ENCODE measurements at places on chromosomes 2 and 18.

DNA sequence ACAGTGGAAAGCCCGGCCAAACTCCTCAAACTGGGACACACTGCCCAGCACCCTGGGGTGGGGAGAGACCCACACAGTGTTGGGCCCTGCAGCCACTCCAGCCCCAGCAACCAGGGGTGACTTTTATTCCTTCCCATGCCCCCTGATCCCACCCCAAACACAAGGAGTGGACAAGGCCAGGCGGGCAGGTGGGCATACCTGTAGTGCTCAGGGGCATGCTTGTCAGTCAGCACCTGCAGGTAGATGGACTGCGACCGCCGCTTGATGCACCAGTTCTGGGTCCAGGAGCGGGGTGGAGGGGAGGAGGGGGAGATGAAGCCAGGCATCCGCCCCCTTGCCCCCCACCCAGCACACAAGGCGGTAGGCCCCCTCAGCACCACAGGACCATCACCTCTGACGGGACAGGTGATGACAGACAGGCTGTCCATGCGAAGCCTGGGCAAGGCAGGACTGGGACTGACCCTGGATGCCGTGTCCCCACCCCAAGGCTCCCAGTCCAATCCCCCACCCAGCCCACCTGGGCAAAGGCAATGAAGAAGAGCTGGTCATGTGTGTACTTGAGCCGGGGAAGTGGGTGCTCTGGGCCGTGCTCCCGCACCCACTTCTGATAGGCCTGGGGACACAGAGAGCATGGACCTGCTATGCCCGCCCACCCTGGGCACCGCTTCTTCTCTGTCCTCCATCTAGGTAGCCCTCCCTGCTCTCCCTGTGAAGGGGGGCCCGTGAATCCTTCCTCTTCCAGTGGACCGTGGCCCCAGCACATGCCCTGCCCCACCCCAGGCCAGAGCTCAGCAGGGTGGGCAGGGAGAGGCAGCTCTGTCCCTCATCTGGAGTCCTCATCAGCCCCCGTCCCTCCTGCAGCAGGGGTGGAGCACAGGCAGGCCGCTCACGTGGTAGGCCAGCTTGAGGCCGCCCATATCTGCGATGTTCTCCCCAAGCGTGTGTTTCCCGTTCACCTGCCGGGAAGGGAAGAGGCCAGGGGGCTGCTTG, 7.1 kb downstream of the ECEL1 start:
- DNase-seq, result no peak

DNA sequence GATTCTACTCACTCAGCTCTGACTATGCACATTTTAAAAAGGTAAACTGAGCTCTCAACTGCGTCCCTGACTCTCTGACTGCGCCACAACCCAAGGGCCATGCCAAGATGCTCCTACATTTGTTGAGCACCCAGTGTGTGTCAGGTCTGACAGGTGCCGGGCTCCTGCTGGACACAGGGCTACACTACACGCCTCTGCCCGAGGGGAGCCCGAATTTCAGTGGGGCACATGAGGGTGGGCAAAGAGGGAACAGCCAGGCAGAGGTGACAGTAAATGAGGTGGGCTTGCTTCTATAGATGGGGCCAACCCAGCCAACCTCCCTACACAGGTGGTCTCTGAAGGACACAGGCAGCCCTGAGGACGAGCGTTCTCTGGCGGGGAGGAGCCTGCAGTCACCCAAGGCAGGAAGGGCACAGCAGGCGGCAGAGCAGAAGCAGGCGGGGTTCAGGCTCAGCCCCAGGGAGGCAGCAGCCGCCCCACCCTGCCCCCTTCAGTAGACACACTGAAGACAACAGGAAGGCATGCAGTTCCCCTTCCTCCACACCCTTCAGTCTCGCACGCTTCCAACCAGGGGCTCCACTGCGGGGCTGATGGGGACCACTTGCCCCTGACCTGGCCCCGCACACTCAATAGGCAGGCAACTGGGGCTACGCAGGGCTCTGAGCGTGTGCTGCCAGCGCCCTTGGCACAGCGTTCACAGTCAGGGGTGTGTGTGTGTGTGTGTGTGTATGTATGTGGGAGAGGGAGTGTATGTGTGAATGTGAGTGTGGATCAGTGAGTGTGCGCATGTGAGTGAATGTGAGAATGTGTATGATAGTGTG, 98.4 kb downstream of the UXS1 start:
- DNase-seq, result peak; percentile 87

DNA sequence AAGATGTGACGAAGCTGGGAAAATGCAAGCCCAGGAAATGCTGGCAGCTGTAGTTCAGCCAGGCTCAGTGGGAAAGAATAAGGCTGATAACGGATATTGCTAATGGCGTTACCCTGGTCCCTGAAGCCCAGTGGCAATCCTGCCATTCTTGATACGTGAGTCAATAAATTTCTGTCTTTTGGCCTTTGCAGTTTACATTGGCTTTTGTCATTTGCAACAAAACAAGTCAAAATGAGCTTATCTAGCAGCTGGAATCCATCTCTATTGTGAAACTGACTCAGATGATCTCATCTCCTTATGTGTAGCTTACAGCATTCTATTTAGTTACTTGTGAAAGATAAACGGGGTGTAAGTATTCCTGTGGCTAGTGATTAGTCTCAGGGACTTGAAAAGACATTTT, 43.8 kb downstream of the ARL6IP6 start:
- no peak for DNase-seq

GRCh38 chr2:55309446-55309845, 40.4 kb upstream of the MTIF2 start:
- DNase-seq, result no peak

DNA sequence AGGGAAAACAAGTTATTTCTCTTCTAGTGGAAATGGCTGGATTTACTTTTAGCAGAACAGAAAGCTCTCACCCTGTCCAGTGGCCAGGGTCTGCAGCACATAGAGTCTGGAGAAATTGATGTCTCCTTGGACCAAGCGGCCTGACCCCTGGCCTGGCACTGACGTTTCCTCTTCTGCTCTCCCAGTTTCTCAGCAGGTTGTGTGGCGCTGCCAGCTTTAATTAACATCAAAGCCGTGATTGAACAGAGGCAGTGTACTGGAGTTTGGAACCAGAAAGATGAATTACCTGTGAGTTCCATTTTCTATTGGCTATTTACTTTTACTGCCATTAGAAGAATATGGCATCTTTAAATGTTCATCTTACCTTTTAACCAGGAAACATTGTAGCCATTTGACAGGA, 20.9 kb downstream of the CD8A start:
- DNase-seq, result no peak

GRCh38 chr18:75349668-75350511, 77.6 kb downstream of the SMIM21 start:
- DNase-seq, result no peak

- no peak for DNase-seq
These were observed 5.6 kb upstream of the IMPA2 start for GRCh38 chr18:11975723-11976122.

- DNase-seq, result no peak
These were observed 29.2 kb downstream of the GPC1 start for GRCh38 chr2:240464514-240465241.

GRCh38 chr18:8368512-8369217, 240.6 kb upstream of the RAB12 start:
- DNase-seq, result no peak

DNA sequence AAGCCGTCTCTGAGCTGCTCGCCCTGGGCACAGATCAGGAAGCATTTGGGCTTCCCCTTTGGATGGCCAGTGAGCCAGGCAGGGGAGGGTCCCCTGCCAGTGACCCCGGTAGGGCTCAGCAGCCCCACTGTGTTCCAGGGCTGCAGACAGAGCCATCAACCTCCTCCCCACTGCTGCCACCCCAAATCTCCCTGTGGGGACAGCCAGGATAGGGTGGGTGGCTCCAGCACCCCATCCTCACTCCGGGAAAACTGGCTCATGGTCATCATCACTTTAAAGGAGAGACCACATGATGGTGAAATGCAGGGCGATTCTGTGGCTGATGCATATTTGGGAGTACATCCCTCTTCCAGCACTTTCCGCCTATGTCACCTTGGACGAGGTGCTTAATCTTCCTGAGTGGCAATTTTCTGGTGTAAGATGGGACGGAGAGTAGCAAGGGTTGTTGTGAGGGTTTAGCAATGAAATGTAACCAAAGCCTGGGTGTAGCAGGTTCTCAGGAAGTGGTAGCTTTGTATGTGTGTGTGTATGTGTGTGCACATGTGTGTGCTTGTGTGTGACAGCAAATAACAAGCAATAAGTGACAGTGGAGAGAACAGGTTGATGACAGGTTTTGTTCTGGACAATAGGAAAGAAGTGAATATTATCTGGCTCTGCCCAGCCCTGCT, 61.8 kb downstream of the ACAA2 start:
- peak; percentile 52 for DNase-seq

DNA sequence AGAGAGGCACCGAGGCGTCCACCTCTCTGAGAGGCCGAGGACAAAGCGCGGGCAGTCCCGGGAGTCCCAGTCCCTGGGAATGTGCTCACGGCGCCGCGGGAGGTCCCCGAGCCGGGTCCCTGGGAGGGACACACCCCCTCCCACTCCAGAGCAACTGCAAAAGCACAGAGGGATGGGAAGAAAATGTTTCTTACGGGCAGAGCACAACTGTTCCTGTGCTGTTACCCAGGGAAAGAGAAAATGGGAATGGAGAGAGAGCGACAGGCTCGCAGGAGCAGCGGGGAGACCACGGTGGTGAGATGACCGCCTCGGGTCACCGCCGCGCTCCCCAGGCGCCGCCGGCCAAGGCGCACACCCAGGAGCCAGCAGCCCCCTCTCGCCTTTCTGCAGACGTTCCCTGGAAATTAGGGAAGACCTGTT, 1.2 kb upstream of the BCL11A start:
- no peak for DNase-seq

DNA sequence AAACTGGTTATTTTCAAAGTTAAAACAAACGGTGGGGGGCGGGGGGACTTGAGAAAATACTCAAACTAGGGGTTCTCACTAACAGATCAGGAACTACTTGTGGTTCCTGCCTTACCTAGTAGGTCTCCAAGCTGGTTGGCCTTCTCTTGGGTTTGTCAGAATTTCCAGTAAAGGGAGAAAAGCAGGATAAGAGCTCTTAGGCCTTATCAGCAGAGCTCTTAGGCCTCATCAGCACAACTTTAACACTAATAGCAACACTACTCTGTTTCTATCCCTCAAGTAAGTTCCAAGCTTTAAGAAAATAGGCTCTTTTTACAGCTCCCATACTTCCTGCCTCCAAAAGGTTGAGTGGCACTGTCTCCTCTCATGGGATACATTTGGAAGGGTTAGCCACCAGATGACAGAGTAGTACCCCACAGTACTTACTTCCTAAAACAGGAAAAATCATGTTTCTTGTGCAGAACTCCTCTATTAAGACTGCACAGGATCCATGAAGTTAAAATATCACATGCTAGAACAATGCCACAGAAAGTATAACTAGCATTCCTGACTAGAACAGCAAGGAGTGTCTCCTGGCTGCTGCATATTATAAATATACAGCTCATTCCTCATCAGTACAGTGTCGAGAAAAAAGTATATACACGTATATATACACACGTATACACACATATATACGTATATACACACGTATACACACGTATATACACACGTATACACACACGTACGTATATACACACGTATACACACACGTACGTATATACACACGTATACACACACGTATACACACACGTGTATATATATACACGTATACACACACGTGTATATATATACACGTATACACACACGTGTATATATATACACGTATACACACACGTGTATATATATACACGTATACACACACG, 6.1 kb downstream of the FBXO11 start:
- no peak for DNase-seq

Measured in CD4-positive, alpha-beta memory T cell (primary cell).